ENCODE measurements at places on chromosomes 1 and 21. TPM values are rescaled to one million over a fixed set of nuclear protein-coding genes. Genes with fewer than 3 reads are reported as not detected.

- no peak for DNase-seq
Observed at GRCh38 chr1:28800324-28800723, 11.6 kb upstream of the OPRD1 start.

DNA sequence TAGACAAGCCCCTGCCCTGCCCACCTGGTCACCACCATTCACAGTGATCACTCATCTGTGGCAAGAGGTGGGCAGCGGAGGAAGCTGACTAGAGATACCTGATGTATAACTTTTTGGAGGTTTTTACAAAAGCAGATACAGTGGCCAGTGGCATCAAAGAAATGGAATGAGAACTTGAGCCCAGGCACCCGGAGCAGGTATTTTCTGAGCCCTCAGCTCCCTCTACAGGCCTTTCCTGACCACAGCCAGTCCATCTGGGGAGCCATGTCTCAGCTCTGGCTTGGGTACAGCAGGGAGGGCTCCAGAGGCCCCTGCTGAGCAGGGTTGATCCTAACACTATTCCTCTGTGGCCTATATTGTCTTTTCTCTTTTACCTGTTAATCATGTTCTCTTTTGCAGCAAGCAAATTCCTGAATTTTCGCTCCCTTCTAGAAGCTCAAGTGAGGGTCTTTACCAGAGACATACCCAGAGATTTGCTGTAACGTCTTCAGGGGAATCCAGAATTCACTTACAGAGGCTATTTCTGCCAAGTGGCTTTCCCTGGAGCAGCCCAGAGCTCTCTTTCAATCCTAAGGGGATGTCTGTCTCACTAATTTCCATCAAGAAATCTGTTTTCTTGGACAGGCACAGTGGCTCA is 27.3 kb downstream of the GPR157 start:
- DNase-seq, result peak; percentile 49

DNA sequence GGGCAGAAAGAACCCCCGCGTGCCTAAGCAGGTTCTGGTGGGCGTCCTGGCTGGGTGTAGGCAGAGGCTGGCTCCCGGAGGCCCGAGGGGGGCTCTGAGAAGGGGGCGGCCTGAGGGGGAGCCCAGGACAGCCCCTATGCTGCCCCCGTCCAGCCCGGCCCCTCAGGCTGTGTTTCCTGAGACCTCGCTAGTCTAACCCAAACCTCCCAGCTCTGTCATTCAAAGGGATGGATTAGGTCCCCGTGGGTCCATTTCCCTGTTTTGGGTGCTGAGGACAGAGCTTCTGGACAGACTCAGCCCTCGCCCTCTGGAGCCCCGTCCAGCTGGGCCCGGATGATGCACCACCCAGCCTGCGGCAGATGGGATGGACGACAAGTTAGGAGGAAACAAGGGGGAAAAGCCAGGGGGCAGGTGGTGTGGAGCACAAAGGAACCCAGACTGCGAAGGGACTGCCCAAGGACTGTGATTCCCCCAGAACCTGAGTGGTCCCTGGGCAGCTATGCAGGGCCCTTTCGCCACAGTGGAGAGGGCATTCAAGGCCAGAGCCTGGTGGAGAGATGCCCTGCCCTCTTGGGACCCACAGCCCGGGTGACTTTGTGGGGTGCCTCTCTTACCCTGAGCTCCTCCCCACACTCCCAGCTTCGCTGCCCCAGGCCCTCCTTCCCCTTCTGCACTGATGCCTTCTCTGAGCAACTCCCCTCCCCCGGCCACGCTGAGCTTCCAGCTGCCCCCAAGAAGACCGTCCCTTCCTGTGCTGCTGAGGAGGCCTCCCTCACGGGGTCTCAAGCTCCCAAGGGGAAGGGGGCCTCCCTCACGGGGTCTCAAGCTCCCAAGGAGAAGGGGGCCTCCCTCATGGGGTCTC is 2.8 kb downstream of the HES4 start:
- DNase-seq, result no peak

- DNase-seq, result peak; percentile 2
Observed at GRCh38 chr21:31991356-31992331, 118.8 kb downstream of the HUNK start.

- DNase-seq, result no peak
Observed at GRCh38 chr1:222106377-222106776, 364.5 kb upstream of the DUSP10 start.

The AMY2B gene
- total RNA-seq, result not detected

DNA sequence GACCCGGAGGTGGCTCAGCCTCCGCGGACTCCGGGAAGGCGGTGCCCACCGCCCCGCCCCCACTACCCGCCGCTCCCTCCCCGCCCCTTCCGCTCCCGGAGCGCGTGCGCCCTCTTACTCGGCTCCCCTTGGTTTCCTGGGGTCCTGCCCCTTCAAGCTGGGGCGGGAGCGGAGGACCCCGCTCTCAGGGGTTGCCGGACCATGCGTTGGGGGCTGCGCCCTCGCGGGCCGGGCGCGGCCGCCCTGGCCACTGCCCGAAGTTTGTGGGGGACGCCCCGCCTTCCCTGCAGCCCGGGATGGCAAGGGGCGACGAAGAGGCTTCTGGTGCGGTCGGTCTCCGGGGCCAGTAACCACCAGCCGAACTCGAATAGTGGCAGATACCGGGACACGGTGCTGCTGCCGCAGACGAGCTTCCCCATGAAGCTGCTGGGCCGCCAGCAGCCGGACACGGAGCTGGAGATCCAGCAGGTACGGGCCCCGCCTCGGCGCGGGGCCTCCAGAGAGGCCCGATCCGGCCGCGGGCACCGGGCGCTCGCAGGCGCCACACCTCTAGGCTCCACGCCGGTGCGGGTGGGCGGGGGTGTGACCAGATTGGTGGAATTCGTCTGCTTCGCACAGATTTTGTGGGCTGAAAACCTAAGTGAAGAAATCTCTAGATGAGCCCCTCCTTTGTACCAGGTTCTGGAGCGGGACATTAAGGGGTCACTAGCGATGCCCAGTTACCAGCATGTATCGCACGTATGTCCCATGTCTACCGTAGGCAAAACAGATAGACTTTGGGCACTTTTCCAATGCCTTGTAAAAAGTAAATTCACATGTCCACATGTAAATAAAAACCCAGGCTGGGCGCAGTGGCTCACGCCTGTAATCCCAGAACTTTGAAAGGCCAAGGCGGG is at the start of gene IARS2:
IARS2 (plus strand) TSS at position 117 of the 896 bp plus-strand sequence; CDS start at position 202, 85 bp downstream.
- DNase-seq, result peak; percentile 93

The GLRX2 gene
- total RNA-seq, result 161 TPM

DNA sequence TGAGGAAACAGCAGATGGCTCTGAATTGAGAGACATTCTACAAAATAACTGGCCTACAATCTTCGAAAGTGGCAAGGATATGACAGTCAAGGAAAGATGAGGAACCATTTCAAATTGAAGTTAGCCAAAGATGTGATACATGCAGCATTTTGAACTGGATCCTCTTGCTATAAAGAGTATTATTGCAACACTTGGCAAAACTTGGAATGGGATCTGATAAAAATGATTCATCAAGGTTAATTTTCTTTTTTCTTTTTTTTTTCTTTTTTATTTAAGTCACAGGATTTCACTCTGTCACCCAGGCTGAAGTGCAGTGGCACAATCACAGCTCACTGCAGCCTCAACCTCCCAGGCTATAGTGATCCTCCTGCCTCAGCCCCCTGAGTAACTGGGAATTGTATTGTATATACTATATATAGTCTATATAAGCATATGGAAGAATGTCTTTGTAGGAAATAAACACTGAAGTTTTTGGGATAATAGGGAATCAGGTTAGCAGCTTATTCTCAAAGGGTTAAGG is 49.8 kb upstream of the GJA8 start:
- no peak for DNase-seq

DNA sequence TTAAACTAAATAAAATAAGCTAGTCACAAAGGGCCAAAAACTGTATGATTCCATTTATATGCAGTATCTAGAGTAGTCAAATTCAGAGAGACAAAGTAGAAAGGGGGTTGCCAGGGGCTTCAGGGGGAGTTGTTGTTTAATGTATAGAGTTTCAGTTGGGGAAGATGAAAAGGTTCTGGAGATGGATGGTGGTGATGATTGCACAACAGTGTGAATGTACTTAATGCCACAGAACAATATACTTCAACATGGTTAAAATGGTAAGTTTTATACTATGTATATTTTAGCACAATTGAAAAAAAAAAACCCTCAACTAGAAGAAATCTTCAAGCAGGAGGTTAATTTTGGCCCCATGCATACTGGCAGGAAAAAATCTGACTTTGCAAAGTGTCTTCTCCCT is 24.3 kb downstream of the VAV3 start:
- no peak for DNase-seq
